ENCODE measurements at places on chromosomes 7 and 10. TPM values are rescaled to one million over a fixed set of nuclear protein-coding genes. Genes with fewer than 3 reads are reported as not detected.

- no peak for DNase-seq
Observed at GRCh38 chr10:108422286-108422685, 1257.8 kb upstream of the SORCS1 start.

GRCh38 chr10:99369551-99369950 lies 40.4 kb downstream of the CNNM1 start:
- DNase-seq = no peak

DNA sequence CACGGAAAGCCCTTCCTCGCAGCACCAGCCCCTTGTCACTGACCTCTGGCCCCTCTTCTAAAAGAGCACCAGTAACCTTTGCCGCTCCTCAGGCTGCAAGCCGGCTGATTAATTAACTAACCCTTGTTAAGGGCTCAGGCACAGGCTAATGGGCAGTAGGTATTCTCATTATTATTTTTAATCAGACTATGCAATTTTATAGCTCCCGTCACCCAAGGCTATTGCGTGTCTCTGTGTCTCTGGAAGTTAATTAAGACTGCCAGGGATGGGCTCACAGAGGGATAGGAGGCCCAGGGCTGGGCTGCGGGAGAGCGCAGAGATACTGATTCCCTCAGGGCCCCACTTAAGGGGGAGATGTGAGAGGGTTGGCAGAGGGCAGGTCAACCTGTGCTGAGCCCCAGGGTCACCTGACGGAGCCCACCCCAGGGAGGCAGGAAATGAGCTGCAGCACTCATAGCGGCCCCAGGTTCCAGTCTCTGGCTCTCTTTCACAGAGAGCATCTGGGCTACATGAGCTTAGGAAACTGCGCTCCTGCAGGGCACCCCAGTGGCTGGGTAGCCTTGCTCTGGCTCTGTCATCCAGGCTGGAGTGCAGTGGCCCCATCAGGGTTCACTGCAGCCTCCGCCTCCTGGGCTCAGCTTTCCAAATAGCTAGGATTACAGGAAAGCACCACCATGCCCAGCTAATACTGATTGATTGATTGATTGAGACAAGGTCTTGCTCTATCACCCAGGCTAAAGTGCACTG lies 92.2 kb upstream of the LRRC4 start:
- DNase-seq = no peak

MYL7 gene
- total RNA-seq = not detected
